NCI-H774 (cell line): ENCODE measurements at places on chromosomes 1 and 21.

DNA sequence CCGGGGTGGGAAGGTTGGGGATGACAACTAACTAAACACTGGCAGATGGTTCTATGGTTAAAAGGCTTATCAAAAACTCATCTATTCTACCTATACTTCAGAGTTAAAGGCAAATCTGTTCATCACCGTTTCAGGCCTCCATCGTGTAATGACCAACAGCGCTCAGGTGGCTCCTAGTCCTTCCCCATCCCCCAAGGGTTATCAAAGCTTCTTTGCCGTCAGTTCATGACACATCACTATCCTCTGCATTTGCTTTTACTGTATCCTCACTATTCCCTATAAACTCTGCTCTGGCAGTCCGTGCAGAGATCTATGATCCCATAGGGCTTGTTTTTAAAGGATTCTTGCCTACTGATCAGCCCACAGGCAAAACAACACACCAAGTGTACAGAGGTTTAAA is 8.2 kb downstream of the HMGN1 start:
- no peak for DNase-seq

DNA sequence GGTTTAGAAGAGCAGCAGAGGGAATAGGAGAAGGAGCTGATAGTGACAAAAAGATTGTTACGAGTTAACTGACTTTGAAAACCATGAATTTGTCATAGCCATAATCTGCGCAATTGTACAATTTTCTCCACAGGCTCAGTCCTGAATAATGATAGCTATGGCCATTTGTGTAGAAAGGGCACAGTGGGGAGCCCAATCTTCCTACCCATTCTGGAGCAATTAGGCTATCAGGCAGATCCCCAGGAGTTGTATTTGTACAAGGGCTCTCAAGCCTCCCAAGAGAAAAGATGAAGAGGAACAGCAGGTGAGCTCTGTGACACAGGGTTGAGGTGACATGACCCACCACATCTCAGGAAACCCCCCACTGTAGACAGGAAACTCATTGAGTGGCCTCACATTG is 42.1 kb upstream of the SAMD13 start:
- peak; percentile 56 for DNase-seq

DNA sequence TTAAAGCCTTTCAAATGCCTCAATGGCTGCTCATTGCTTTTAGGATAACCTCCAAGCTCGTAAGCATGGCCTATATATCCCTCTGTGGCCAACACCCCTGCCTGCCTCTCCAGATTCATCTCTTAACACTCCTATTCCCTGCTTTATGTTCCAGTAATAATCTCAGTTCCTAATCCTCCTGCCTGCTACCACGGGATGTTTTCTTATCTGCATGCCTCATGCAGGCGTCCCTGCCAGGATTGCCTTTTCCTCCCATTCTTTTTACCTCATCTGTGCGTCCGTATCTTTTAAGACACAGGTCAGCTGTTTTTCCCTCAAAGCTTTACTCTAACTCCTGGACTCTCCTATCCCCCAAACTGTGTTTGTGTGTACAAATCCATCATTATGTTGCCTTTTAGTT is 36.1 kb downstream of the ZBTB40 start:
- no peak for DNase-seq

DNA sequence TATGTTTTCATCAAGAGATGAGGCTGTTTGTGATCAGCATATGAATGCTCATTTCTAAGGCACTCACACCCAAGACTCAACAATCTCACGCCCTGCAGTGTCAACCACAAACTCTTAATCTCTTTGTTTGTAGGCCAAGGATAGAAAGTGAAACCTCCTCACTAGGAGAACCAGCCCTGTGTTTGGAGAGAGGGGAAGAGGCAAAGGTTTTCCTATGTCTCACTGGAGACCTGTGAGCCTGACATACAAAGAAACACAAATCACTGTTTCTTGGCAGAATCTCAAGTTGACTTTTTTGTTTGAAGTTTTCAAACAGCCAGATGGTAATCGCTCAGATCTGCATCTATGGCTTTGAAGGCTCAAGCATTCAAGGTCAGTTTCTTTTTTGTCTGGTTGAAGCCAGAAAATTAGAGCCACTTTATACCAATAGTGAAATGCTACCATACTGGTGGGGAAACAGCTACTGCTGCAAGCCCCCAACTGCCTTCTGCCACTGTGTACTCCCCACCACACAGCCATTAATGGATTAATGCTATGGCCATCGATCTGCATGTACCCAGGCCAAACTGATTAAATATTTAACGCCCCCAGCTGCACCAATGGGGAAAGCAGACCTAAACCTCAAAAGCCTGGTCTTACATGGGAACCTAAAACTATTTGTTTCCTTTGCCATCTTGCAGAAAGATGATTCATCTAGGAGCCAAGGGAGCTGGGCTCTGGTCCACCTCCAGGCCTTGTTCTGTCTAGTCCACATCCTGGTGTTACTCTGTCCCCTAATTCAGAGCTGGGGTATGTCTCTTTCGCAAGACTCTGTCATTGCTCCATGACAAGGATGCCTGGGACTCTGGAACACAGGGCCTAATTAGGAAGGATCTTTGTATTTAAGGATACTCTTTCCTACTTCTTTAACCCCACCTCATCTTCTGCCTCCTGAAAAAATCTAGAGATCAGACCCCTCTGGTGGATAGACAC is 16.3 kb downstream of the PDZK1 start:
- no peak for DNase-seq

- DNase-seq = peak; percentile 29
These were observed 18.9 kb downstream of the PGBD2 start for GRCh38 chr1:248924696-248925532.

DNA sequence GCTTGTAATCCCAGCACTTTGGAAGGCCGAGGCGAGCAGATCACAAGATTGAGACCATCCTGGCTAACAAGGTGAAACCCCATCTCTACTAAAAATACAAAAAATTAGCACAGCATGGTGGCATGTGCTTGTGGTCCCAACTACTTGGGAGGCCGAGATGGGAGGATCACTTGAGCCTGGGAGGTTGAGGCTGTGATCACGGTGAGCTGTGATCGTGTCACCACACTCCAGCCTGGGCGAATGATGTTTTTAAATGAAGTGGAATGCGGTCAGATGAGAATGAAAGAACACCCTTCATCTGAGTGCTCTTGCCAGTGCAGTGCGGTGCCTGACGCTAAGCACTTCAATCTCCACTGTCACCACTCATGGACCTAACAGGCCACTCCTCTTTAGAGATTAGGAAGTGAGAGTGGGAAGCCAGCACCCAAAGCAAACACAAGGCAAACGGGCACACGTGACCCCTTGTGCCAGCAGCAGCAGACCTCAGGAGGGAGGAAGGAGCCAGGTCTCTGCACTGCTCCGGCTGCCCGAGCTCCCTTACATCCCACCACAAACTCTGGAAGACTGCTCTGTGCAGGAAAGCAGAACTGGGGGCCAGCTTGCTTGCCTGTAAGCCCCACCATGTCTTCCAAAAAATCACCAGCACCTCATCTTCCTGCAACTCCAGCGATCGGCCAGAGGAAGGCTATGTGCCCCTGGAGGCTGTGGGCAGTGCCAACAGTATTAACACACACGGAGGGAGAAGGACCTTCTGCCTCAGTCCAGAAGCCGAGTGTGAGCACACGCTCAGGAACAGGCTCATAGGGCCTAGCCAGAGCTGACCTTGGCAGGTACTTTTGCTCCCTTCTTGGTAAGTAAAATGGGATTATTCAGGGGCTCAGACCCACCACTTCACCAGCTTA is 9.7 kb downstream of the CTNNBIP1 start:
- peak; percentile 37 for DNase-seq

- no peak for DNase-seq
These were observed 331.3 kb upstream of the PROX1 start for GRCh38 chr1:213656503-213656902.

- DNase-seq = no peak
These were observed 55.9 kb downstream of the NEK7 start for GRCh38 chr1:198212675-198213074.

GRCh38 chr21:39105341-39105765 is 77.9 kb downstream of the PSMG1 start:
- no peak for DNase-seq

- DNase-seq = no peak
These were observed 6.0 kb downstream of the CYB561D1 start for GRCh38 chr1:109499661-109500536.

DNA sequence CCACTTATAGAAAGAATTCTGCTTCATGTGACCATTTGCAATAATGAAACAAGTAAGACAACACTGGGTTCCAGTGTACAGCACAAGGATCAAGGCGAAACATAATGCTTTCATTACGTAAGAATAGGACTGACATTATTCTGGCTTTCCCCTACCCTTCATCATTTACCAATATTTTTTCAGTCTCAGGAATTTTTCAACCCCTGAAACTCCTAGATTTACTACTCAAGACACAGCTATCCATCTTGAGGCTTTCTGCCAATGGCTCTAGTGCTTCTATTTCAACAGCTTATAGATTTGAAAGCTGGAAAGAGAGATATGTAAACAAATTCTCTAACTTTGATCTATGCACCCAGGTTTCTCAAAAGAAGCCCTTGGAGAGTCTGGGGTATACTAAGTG is 48.4 kb downstream of the WLS start:
- no peak for DNase-seq

GRCh38 chr1:229281339-229281926 is 10.5 kb downstream of the RAB4A start:
- DNase-seq = no peak

GRCh38 chr21:39885119-39885848 is 18.0 kb downstream of the PCP4 start:
- no peak for DNase-seq

GRCh38 chr1:21089299-21089698 is 87.4 kb downstream of the EIF4G3 start:
- DNase-seq = no peak

DNA sequence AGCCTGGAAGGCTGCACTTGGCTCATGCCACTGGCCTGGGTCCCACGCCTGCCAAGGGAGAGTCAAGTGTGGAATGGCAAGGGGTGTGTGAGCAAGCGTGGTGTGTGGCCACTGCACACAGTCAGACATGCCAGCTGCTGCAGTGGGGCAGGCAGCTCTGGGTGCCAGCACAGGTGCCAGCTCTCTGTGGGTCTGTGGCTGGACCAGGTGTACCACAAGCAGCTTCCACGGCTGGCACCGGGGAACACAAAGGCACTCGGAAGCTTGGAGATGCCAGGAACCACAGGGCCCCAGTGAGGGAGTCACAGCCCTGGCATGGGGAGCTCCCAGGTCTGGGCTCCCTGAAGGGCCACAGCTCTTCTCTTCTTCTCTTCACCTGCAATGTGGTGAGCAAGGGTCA is 34.8 kb downstream of the ACTL8 start:
- DNase-seq = no peak

GRCh38 chr1:111204201-111204982 is 3.9 kb upstream of the DENND2D start:
- DNase-seq = peak; percentile 51
